ENCODE measurements at places on chromosomes 12 and 14.
A peak's percentile ranks its signal among the peaks of the same experiment; 100 is the strongest.

GRCh38 chr14:75132382-75133086 is 5.7 kb upstream of the NEK9 start:
- DNase-seq = peak; percentile 76

- DNase-seq = no peak
Observed at GRCh38 chr12:101594700-101595099, at the start of gene MYBPC1. Gene MYBPC1, plus strand, starts transcription at chr12:101594971. Its CDS starts 100 bp downstream, at chr12:101595071.

DNA sequence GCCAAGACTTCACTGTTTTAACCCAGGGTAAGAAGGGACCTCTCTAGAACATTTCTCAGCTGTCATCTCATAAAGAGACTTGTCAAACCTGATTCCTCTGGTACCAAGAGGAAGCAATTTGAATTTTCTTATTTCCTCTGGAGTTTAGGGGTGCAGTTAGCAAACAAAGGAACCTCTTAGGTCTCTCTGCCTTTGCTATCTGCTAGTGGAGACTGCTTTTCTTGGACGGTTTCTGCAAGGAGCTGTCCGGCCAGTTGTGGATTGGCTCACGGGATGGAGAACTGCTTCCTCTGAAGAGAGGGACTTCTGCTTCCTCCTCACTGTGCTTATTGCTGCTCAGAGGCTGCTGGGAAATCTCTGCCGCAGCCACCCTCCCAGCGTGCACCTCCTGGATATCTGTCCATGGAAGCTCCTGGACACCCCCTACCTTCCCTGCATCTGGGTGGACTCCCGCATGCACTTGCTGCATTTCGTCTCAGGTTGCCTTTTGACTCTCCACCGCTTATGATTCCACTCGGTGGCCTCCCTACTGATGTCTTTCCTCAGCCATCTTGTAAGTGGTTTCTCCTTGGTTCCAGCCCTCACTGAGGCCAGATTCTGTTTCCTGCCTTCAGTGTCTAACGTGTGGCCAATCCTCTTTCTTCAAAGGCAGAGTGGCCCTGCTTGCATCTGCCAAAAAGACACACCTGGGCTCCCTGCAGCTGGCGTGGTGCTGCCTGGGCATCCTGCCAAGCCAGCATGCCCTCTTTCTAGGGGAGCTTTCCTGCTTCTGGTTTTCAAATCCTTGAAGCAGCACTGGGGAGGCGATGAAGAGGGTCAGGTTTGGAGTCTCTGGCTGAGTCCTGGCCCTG is 187.3 kb downstream of the CHST11 start:
- DNase-seq = no peak

DNA sequence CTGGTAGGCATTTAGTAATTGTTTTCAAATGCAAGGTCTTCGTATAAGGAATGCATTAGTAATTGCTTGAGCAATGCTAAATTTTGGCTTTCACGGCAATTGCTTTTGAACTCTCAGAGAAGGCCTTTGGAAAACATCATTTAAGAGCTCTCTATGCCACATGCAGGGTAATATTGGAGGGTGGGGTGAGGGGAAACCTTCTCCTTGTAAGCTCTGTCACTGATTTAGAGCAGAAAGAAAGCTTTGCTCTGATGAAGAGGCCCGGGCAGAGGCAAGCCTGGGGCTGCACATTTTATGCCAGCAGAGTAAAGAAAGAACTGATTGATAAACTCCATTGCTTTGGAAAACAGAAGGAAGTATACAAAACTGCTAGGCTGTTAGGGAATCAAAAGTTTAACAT is 70.9 kb downstream of the TRIM9 start:
- no peak for DNase-seq

DNA sequence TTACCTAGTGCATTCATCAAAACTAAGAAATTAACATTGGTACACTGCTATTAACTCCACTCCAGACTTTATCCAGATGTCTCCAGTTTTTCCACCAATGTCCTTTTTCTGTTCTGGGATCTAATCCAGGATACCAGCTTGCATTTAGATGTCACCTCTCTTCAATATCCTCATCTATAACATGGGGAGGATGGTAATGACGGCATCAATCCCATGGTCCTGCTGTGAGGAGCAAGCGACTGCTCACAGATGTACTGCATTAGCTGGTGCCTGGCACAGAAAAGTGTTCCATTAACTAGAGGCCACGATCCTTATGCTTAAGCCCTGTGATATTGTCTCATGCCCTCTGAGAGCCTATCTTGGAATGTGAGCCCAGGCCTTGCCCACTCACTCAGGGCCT is 53.8 kb downstream of the CALM1 start:
- DNase-seq = no peak

DNA sequence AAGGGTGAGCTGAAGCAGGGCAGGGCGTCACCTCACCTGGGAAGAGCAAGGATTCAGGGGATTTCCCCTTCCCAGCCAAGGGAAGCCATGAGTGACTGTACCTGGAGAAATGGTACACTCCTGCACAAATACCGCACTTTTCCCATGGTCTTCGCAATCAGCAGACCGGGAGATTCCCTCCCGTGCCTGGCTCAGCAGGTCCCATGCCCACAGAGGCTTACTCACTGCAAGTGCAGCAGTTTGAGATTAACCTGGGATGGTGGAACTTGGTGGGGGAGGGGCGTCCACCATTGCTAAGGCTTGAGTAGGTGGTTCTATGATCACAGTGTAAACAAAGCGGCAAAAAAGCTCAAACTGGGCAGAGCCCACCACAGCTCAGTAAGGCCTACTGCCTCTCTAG is 11.0 kb upstream of the DHRS4 start:
- no peak for DNase-seq

- no peak for DNase-seq
Observed at GRCh38 chr14:22479776-22480464, 109.1 kb downstream of the DAD1 start.

DNA sequence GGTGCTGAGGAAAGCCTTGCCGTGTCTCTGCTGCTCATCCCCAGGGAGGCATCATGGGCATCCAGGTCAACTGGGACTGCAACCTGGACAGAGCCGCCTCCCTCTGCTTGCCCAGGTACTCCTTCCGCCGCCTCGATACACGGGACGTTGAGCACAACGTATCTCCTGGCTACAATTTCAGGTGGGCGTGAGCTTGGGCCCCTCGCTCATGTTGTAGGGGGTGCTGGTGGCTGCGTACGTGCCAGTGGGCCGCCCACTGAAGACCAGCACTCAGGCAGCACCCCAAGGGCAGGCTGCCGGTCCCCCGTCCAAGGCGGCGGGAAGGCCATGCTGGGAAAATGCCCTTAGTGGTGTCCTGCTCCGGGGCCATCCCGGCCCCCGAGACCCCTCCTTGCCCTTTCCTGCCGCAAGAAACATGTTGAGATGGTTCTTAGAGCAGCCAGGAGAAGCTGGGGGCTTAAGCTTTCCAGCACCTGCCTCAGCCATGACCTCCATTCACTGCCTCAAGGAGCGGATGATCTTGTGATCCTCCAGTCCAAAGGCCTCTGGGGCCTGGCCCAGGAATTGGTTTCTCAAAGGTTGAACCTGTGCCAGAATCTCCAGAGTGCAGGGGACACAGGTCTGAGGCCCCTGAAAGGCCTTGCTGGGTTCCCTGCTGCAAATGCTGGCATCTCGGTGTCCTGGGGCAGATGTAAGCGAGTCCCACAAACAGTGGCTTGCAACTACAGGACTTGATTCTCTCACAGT is 19.2 kb downstream of the P2RX4 start:
- DNase-seq = no peak

- peak; percentile 80 for DNase-seq
Observed at GRCh38 chr12:109844983-109845823, 12.0 kb upstream of the TRPV4 start.

DNA sequence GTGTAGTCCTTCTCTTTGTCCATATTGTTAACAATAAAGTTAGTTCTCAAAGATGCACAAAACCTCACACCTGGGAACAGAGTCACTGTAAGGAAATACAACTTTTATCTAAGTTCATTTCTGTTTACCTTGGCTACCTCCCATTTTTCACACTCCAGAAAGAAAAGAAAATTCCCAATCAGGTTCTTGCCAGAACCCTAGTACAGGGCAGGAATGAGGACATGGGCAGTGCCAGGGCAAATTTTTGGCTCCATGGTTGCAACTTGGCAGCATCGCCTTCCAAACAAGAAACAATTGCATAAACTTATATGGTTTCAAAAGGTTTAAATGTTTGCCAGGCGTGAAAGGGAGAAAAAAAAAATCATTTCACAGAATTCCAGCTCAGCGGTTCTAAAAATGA is 296.3 kb upstream of the PRKD1 start:
- peak; percentile 74 for DNase-seq

GRCh38 chr14:73368616-73369015 is 89.7 kb downstream of the NUMB start:
- no peak for DNase-seq

DNA sequence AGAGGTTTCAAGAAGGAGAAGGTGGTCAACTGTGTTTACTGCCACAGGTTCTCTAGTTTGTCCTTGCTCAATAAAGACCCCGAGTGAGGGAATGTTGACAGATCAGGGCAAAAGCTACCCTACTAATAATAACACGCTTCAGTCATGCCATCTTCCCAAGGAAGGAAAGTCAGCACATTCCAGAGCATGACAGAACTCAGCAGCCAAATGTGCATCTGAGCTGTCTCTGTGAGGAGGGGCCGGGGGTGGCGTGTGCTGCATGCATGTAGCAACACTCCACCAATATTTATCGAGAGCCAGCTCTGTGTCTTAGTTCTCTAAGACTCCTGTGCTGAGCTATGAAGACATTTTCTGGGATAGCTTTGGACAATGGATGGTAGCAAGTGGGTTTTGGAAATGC is 260.4 kb downstream of the DPF3 start:
- no peak for DNase-seq

GRCh38 chr14:88089445-88089844 is 84.5 kb downstream of the GPR65 start:
- DNase-seq = no peak

DNA sequence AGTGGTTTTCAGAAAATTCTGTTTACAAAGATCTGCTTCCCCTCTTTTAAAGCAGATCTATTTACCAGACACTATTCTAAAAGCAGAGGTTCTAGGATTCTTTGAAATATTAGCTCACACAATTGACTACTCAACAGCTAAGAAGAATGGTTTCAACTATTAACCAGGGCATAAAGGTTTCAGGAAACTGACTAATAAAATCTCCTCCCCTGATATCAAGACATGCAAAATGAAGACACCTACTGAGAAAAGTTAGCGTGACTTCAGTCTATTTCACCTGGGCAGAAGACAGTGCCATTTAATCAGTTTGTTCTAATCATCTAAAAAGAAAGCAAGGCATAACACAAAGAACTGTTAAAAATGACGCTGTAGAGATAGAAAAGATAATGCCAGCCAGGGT is 22.2 kb downstream of the DAD1 start:
- no peak for DNase-seq

- DNase-seq = no peak
Observed at GRCh38 chr14:74921987-74922751, 891 bp downstream of the RPS6KL1 start.

GRCh38 chr14:32202998-32203882 is at the start of gene RNU6-8:
Gene RNU6-8, minus strand, starts transcription at chr14:32203269.
- DNase-seq = peak; percentile 89

All from prostate gland (tissue), 2 donors.